ENCODE measurements at places on chromosomes 6 and 20.
A peak's percentile ranks its signal among the peaks of the same experiment; 100 is the strongest.

GRCh38 chr6:70421509-70421908 is 8.2 kb downstream of the FAM135A start:
- no peak for DNase-seq

DNA sequence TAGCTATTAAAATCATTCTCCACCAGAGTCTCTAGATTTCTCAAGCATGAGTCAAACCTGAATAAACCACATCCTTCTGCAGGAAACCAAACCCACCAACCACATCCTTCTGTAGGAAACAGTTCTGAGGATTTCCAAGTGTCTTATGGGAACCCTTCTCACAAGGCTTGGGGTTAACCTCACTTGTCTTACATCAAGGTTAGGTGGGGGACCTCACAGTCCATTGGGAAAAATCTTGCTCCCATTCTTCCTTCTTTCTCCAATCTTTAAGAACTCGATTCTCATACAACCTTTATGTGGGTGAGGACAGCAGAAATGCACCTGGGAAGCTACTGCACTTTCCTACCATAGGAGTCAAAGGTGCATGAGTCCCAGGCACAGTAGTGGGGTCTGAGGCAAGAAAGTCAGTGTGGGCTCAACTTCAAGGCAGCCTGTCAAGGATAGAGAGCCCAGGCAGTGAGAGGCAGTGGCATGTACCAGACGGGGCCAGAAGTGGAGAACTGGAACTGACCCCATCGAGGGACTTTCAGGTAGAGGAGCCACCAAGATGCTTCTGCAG is 114.5 kb downstream of the SLC22A3 start:
- peak; percentile 91 for DNase-seq

DNA sequence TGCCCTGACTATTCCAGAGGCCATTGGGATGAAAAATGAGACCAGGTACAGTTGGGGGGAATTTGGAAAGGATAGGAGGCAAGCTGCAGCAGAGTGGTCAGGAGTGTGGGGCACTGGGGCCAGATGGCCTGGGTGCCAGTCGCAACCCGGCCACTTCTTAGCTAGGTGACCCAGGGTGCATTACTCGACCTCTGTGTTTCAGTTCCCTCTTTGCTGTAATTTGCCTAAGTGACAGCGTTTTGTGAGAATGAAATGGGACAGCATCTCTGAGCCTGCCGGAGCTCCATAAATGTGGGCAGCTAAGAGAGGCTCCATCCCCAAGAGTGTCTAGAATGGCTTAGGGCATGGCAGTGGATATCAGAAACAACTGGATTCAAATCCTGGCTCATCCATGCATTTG is 13.9 kb downstream of the LRFN2 start:
- DNase-seq, result no peak

GRCh38 chr6:161139304-161139765 is 134.5 kb downstream of the AGPAT4 start:
- DNase-seq, result no peak

DNA sequence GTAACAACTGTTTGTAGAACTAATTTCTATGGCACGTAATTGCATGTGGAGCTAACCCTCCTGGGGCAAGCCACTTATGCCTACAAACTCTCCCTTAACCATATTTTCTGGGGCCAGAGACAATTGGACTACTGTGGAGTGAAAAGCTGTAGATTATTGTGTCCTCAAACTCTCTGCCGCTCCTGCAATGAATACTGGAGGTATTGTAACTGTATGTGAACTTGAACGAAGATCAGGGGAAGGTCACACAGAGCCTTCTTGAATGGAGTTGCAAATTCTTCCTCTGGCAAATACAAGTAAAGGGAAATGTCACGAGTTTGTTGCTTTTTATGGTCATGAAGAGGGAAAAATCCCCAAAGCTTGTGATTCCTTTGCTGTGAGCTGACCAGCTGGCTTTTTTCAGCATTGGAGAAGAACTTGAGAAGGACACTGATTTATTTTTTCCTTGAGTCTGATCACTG is 18.2 kb downstream of the AKAP12 start:
- no peak for DNase-seq

- no peak for DNase-seq
Measured at GRCh38 chr6:34066218-34066571, 79.7 kb downstream of the GRM4 start.

DNA sequence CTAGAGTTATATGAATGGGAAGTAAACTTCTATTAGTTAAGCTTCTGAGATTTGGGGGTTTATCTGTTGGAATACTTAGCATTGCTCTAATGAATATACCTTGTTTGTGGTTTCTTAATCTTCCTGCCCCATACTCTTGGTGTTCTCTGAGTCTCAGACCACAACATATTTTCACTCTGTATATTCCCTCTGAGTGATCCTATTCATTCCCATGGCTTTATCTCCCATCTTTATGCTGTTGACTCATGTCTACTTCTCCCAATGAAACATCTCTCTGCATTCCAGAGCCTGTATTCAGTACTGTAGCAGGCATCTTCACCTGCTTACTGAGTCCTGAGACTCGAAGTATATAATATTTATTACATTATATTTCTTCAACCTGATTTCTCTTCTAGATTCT is 283.7 kb upstream of the MAP3K7 start:
- peak; percentile 43 for DNase-seq

DNA sequence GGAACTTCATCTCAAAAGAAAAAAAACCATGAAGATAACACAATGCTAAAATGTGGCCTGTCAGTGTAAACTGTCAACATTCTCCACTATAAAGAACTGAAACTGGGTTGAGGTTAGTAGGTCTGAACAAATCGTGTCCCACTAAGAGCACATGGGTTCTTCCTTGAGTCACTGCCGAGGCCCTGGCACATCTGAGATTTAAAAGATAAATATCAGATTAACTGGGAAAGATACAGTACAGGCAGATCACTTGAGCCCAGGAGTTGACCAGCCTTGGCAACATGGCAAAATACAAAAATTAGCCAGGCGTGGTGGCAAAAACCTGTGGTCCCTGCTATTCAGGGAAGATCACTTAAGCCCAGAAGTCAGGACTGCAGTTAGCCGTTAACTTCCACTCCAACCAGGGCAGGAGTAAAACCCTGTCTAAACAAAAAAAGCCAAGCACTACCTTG is 5.6 kb downstream of the EEF1A1 start:
- peak; percentile 46 for DNase-seq

GRCh38 chr20:44212792-44213191 is 2.2 kb upstream of the OSER1 start:
- DNase-seq, result no peak

DNA sequence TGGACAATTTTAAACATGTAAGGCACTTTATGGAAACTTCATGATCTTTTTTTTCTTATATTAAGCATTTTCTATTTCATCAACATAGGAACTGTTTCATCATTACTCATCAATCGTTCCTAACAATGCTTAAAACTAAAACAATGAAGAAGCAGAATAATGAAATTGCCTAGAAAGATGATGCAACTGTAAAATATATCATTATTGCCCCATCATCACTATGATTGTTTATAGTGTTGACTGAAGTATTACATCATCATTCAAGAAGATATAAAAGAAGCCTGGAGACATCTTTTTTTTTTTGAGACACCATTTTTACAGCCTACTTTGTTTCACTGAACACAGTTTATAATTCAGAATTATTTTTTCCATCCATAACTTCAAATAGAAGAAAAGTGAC is 147.2 kb downstream of the TRDN start:
- DNase-seq, result no peak

DNA sequence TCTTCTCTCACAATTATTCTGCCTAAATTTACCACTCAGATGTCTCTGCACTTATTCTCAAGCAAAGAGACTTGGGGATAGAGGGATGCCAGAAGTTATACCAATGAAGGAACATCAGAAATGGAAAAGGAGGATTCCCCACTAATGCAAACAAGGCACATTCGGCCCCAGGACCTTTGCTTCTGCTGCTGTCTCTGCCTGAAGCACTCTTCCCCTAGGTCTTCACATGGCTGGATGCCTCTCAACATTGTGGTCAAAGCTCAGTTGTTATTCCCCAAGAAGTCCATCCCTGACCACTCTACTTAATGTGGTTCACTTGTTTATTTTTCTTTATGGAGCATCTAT is 508.7 kb downstream of the DOK5 start:
- no peak for DNase-seq

DNA sequence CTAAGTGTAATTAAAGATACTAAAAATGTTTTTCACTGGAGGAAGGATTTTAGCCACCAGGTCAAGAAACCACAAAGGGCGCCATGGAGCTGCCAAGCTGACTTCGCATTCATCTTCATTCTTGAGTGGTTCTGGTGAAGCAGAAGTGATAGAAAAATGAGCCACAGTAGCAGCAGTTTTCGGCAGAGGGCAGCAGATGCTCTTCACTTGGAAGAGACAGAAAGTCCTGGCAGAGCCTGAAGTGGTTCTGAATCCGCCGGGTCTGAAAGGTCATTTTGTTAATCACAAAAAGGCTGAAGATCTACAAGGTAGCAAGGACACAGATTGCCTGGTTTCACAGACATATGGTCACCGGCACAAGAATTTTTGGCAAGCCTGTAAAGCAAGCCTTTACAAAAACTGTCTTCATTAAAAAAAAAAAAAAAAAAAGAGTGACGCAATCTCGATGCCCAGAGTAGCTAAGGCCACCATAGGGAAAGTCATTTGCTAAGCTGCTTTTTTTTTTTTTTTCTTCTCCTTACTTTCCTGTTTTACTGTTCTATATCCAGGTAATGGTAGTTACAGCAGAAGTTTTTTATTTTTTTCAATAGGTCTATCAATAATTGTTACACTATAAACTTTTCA is 345.1 kb upstream of the AGPAT4 start:
- peak; percentile 71 for DNase-seq

DNA sequence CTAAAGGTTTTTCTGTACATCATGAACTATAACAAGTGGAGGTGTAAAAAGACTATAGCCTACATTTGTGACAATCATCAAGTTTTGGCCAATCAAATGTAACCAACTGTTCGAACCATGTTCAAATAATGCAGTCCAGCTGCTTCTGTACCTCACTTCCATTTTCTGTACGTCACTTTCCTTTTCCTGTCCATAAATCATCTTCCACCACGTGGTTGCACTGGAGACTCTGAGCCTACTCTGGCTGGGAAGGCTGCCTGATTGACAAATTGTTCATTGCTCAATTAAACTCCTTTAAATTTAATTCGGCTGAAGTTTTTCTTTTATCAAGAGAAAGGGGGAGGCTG is 270.4 kb upstream of the JARID2 start:
- DNase-seq, result peak; percentile 46

GRCh38 chr20:60984666-60985065 is 267.4 kb upstream of the CDH4 start:
- no peak for DNase-seq

DNA sequence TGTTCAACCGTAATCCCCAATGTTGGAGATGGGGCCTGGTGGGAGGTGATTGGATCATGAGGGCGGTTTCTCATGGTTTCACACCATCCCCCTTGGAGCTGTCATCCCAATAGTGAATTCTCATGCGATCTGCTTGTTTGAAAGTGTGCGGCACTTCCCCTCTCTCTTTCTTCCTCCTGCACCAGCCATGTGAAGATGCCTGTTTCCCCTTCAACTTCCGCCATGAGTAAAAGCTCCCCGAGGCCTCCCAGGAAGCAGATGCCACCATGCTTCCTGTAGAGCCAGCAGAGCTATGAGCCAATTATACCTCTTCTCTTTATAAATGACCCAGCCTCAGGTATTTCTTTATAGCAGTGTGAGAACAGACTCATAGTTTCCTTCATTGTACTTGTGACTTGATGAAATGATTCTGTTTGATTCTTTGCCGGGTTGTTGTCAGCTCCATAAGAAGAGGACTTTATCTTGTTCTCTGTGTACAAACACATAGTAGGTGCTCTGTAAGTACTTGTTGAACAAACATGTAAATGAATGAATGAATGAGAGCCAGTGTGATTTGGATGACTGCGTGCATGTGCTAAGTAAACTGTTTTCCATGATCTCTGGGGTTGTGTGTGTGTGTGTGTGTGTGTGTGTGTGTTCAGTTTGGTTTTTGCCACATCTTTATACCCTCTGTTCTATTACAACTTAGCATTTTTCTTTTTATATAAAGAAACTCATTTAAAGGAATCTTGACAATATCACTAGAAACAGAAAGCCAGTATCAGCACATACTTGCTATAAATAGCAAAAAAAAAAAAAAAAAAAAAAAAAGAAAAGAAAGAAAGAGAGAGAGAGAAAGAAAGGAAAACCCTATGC is 22.5 kb upstream of the PTGIS start:
- DNase-seq, result no peak

- no peak for DNase-seq
Measured at GRCh38 chr6:168314021-168314420, 5.6 kb downstream of the DACT2 start.

DNA sequence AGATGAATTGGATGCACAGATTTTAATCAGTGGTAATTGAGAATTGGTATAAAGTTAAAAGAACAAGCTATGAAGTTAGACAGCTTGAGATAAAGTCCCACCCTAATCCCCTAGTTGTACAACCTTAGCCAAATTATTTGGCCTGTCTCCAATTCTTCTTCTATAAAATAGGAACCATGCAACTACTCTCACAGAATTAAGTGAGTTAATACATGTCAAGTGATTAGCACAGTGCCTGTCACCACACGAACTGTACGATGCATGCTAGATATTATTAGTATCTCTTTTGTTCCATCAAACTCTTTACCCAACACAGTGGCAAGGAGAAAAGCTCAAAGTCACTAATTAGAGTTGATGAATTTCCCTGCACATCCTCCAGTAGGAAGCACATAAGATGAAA is 44.7 kb downstream of the MBOAT1 start:
- DNase-seq, result no peak

All from fibroblast of skin of right biceps (primary cell).